ENCODE measurements at places on chromosomes 1 and 21.

DNA sequence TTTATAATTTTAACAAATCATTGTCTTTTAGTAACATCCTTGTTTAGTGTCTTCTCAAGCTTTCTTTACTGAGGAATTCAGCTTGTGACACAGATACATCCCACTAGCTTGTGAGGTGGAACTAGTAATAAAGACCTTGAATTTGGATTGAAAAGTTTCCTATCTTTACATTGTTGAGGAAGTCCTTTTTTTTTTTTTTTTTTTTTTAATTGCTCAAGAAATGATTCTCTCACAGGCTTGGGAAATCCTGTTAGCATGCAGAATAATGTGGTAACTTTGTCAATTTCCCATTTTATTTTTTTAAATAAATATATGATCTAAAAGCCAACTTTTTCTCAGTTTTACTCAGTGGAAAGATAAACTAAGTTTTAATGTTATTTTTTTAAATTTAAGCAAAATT, 15.8 kb downstream of the DENND2D start:
- no peak for DNase-seq

- DNase-seq: no peak
Observed at GRCh38 chr1:202160377-202160940, at the start of gene PTPN7. PTPN7 (minus strand) TSS chr1:202160602; CDS start chr1:202159402, 1,200 bp downstream.

- no peak for DNase-seq
Observed at GRCh38 chr1:236492378-236492777, 31.4 kb upstream of the LGALS8 start.

DNA sequence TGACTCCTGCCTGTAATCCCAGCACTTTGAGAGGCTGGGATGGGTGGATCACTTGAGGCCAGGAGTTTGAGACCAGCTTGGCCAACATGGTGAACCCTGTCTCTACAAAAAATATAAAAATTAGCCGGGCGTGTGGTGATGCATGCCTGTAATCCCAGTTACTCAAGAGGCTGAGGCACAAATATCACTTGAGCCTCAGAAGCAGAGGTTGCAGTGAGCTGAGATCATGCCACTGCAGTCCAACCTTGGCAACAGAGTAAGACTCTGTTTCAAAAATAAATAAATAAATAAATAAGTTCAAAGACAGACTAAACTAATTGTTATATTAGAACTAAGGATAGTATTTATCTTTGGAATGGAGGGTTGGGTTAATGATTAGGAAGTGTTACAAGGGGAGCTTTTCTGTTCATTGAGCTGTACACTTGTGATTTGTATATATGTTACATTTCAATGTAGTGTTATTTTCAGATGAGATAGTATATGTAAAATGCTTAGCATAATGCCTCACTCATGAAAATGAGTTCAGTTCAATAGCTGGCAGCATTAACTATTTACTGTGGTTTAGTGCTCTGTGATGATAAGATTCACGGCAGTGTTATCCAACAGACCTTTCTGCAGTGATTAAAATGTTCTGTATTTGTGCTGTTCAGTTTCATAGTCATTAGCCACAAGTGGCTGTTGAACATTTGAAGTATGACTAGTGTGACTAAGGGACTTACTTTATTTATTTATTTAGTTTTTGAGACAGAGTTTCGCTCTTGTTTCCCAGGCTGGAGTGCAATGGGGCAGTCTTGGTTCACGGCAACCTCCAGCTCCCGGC, 47.7 kb downstream of the OSBPL9 start:
- DNase-seq: no peak

DNA sequence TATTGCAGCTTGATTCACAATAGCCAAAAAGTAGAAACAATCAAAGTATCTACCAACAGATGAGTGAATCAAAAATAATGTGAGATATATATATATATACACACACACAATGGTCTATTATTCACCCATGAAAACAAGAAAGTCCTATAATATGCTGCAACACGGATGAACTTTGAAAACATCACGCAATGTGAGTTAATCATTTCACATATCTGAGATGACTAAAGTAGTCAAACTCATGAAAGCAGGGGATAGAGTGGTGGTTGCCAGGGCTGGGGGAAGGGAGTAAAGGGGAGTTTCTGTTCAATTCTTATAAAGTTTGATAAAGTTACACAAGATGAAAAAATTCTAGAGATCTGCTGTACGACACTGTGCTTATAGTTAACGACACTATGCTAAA, 1234.8 kb downstream of the MRPL39 start:
- DNase-seq: no peak

GRCh38 chr1:231338270-231339128, at the start of gene SPRTN:
SPRTN (plus strand) TSS chr1:231338293; CDS start chr1:231338384, 91 bp downstream.
- DNase-seq: no peak

DNA sequence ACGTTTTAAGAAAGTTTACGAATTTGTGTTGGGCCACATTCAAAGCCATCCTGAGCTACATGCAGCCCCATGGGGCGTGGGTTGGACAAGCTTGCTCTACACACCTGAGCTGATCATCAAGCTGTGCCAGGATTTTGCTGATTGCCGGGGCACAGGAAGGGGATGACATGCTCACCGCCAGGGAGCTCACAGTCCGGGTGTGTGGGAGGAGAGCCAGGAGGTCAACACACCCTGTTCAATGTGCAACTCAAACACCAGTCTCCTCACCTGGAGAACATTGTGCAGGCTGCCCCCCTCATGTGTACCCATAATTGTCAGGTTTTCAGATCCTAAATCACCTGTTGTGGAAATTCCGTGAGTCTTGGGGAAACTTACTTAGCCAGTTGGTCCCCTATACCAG, 969 bp downstream of the CYP4A11 start:
- DNase-seq: no peak

- DNase-seq: no peak
Observed at GRCh38 chr1:91826649-91827048, 59.3 kb downstream of the TGFBR3 start.

DNA sequence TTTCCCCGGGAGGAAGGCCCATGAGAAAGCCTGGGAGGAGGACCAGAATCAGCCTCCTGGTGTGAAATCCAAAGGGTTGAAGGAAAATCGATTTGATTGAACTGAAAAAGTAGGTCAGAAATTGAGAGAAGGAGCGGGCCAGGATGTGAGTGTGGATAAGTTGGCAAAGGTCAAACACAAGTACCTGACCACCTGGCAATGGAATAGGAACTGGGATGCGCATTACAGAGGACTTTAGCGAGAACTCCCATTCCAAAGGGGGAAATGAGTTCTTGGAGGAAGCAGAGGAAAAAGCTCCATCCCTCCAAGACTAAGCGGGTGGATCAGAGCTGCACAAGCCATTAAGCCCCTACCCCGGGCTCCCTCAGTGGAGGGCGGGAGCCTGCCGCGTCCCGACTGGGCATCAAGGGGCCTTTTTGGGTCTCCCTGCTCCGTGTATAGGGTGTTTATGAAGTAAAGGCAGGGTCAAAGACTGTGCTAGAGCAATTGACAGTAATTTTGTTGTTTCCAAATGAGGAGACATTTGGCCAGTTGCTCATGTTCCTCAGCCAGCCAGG, 56.4 kb downstream of the TGFB2 start:
- DNase-seq: no peak

DNA sequence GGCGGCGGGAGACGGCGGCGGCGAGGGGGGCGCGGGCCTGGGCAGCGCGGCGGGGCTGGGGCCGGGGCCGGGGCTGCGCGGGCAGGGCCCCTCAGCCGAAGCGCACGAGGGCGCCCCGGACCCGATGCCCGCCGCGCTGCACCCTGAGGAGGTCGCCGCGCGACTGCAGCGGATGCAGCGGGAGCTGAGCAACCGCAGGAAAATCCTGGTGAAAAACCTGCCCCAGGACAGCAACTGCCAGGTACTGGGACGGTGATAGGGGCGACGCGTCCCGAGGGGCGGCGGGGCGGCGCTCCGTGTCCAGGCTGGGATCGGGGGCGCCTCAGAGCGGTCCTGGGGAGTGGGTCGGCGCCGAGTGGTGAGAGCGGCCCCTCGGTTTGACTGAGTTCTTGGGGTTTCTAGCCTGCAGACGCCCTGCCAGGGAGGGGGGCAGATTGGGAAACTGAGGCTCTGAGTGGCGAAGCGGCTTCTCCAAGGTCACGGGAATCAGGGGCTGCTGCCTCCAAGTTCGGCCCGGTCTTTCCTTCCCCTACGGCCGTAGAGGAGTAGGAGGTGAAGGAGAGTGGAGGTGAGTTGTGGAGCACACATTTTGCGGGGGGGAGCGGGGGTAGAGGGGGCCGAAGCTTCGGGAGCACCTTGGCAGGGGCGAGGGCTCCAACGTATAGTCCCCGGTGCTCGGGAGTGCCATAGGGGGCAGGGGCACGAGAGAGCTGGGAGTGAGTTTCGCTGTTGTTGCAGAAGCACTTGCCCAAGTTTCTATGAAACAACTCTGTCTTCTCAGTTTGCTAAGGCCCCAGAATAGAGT, 508 bp downstream of the RAVER2 start:
- peak; percentile 67 for DNase-seq

GRCh38 chr1:225418059-225418458, 9.8 kb downstream of the LBR start:
- DNase-seq: no peak

DNA sequence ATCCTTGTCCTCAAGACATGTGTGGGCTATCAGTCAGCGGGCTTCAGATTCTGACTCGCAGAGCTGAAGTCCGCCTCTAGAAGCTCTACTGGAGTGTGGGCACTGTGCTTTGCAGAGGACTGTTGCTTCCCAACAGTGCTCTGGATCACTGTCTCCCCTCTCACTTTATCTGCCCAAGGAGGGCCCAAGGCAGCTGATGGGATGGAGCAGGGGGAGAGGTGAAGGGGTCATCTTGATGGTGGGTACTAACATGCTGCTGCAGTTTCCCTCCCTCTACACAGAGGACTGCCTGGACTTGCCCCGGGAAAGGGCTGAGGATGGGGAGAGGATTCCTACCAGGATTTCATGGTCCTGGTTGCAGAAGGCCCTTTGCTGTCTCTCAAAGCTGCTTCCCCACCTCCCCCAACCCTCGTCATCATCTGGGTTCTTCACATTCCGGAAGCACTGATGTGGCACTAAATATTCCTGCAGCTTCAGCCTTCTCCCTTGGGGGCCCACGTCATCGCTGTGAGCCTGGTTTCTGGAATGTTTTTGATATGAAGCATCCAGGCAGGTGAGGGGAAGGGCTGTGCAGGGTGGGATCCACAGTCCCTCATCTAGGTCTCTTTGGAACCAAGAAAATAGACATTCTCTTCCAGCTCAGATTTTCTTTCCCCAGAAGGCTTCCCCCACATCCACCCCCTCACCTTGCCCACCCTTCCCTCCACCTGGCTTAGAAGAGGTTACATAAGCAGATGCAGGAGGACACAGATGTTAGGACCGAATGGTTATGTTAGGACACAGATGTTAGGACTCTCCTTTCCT, 23.2 kb downstream of the NUAK2 start:
- DNase-seq: peak; percentile 78

GRCh38 chr1:184810735-184811343, 56.2 kb upstream of the EDEM3 start:
- no peak for DNase-seq

DNA sequence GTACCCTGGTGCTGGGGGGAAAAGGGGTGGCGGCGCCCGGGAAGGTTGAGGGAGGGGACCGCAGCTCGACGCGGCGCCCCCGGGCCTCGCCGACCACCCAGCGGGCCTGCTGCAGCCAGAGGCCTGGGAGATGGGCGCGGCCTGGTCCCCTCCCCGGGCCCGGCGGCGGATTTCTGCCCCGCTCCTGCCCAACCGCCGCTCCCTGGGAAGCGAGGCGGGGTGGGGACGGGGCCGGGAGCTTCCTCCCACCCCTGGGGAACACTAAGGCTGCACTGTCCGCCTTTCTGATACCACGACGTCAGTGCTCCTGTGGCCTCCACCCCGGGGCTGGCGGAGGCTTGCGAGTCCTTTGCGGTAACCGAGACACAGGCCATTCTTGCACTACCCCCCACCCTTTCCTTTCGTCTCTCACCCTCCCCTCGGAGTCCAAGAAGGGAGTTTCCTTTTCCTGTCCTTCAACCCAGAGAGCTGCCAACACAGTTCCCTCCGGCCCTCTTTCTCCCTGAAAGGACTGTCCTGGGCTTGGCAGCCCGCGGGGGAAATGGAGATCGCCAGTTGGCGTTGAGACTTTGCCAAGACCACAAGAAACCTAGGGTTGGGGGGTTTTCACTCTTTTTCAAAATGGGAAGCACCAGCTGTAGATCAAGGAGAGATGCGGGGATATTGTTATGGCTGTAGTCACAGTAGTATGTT, 742 bp downstream of the SH3GLB1 start:
- DNase-seq: no peak

DNA sequence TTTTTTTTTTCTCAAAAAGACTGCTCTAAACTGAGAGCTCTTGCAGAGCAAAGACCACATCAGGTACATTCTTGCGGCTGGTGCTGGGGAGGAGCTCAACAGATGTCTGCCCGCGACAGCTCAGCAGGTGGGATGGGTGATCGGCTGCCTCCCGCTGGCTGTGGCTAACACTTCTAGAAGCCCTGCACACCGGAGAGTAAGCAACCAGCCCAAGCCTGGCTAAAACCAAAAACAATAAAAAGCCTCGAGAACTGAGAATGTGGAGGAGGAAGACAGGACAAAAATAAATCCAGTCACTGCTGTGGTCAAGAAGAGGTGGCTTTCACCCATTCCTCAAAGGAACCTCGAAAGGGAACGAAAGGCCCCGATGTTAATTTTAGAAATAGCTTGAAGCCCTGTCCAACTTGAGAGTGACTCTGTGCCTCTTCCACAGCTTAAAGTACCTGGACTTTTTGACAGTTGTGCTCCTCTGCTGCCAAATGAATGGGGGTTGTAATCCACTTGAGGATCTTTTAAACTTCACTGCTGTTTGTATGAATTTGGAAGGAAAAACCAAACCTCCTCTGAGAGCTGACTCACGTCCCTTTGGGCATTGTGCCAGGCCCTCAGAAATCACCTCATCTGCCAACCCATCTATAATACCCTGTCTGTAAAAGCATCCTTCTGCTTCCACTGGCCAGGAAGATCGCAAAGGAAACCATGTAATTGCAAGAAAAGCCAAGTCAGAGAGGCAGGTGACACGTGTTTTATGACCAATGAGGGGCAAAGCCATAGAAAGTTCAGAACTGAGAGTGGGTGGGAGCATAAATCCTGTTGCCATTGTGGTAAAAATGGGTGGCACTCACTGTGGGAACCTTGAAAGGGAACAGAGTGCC, 78.6 kb downstream of the KCNN3 start:
- DNase-seq: no peak

DNA sequence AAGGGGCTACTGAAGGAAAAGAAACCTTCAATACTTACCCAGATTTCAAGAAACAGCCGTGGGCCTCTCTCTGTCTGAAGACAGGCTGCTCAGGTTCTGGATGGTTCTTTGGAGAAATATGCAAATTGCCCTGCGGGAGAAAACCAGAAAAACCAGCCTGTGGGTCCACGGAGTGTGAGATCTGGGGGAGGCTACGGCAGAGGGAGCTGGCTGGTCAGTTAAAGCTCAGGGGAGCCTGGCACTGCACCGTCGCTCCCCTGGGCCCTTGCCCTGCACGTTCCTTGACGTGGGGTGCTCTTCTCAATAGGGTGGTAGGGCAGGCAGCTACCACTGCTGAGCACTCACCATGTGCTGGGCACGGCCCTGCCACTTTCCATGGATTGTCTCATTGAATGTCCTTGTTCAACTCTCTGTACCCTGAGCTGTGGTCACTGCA, 12.7 kb downstream of the TMCO4 start:
- no peak for DNase-seq

DNA sequence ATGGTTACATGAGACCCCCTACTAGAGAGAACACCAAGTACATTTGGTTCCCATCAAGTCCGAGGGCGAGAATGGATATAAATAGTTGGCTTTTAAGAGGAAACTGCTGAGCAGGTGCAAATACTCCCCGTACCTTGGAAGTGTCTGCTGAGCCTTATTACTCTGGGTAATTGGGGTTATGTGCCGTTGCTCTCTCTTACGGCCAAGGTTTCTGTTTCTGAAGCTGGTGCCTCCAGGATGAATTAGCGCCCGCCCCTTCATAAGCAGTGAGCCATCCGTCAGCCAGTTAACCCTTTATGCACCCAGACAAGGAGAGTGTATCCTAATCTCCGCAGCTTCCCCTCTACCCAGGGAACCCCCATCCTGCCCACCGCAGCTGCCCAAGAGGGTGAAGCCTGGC, 90.4 kb upstream of the AJAP1 start:
- DNase-seq: no peak
